KBM-7 (cell line): ENCODE measurements at places on chromosomes 13 and 19.

DNA sequence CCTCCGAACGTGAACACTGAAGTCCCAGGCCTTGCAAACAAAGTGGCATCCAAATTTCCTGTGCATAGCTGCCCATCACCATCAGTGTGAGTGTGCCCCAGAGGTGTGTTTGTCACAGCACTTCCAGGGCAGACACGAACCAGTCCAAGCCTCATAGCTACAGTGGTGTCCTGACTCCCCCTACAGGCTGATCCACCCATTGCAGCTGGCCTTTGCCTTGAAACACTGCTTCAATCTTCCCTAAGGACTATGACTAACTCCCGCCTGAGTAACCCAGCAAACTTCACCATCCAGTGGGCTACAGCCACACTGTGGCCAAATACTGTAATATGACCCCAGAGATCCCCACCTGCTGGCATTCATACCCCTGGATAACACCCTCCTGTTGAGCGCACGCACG is 3.9 kb downstream of the ZNF266 start:
- no peak for DNase-seq

DNA sequence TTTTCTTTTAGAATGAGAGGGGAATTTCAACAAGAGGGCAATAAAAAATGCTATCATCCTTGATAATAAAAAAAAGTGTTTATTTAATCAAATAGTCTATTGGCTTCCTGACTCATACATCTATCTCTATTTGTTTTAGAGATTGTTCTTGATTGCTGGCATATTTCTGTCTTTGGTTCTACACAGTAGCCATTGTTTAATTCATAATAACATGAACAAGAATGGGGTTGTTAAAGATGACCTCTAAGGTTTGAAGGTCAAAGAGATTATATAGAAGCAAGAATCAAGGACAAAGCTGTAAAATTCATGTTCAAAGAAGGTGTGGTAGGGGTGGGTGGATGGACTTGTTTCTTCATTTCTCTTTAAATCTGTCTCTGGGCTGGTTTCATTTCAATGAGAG is 166.0 kb upstream of the KLF12 start:
- no peak for DNase-seq

DNA sequence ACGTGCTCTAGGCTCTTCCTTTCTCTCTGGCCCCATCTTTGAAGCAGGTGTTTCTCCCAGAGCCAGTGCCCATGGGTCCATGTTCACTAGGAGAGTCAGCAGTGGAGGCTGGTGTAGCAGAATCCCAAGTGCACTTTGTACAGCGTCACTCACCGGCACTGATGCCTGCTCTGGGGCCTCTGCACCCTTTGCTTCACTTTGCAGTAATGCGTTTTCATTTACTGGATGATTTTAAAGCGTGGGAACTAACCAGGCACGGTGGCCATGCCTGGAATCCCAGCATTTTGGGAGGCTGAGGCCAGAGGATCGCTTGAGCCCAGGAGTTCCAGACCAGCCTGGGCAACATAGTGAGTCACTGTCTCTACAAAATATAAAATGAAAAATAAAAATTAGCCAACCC is 30.7 kb downstream of the SLC25A42 start:
- no peak for DNase-seq

DNA sequence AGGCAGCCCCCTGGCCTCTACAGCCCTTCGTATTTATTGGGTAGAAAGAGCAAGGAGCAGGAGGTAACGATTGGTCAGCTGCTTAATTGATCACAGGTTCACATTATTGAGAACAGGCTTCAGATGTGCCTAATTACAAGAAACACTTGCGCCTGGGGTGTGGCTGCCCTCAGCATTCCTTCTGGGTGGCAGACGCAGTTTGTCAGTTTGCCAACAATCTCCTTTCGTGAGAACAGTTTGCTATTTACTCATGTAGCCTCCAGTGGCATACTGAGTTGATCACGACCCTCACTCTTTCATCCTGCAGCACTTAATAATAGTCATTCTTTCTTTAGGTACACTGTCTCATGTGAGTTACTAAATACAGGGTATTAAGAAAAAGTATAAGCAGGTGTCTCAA is 985.6 kb downstream of the SLITRK5 start:
- DNase-seq, result no peak

GRCh38 chr13:34358811-34359513 is 541.0 kb downstream of the RFC3 start:
- DNase-seq, result no peak

GRCh38 chr19:48571378-48572162 is 19.6 kb downstream of the SULT2B1 start:
- DNase-seq, result no peak

DNA sequence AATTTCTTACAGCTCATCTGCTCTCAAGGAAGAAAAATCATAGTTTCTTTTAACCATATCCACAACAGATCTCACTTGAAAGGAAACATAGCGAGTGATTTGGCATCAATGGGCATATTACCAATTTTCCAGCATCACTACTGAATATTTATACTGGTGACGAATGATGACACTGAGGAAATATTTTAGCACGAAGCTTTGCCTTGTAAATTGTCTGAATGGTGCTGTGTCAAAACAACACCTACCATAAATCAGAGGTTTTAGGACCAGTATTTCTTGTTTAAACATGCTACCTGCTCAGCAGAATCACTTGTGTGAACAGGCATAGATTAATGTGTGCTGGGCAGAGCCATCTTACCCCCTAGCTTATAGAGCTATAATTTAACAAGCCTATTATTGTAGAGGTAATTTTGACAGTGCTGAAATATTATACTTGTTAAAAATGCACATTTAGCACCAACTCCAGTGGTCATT is 146.8 kb downstream of the ABCC4 start:
- DNase-seq, result no peak

DNA sequence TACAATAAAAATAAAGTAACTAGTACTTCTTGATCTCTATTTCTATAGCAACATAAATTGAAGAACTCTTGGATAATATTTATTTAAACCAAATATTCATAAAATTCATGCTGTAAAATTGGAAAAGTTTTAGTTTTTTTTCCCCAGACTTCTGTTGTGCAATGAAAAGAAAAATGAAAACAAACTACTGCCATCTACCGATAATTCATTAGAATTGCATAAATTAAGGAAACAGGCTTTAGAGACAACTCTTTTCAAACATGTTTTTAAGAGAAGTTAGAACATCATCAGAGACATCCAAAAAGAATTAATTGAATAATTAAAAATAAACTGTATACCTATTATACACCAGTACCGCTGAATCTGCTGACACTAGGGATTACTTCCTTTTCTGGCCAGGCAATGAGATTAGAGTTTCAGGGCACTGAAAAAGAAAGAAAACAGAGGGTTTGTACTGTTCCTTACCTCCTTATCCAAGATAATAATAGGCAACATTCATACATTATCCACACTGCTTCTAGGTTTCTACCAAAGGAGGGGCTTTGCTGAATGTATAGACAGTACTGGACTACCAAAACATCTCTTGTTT is 4.9 kb downstream of the CCDC122 start:
- peak; percentile 38 for DNase-seq

DNA sequence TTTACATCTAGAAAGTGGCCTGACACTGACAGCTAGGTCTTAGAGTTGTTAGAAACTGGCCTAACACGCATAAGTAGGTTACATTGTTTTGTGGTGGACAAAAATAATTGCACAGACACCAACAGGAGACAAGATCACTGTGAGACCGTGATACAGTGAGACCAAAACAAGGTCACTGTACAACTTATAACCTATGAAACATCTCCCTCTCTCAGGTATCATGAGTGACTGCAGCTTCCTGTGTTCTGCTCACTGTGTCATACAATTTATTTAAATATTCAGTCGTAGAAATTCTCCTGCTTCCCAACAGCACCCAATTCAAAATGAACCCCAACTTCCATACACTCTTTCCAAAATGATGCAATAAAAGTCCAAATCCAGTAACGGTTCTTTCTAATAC is 2165.2 kb downstream of the PCDH9 start:
- no peak for DNase-seq

GRCh38 chr13:26853323-26853722 is 92.7 kb upstream of the GPR12 start:
- DNase-seq, result no peak

GRCh38 chr13:87533776-87534175 is 137.4 kb upstream of the SLITRK5 start:
- no peak for DNase-seq

DNA sequence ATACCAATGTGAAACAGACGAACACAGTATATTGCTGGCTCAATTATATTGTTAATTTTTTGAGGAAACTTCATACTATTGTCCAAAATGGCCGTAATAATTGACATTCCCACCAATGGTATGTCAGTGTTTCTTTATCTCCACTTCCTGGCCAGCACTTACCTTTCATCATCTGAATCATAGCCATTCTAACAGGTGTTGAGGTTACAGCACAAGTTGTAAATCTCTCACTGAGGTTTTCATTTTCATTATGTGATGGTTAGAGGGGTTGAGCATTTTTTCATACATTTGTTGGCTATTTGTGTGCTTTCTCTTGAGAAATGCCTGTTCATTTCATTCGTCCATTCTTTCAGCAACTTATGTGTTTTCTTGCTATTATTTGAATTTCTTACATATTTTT is 824.0 kb downstream of the UQCRFS1 start:
- DNase-seq, result no peak

- no peak for DNase-seq
These were observed 1272.5 kb downstream of the OLFM4 start for GRCh38 chr13:54301085-54301484.

GRCh38 chr19:41427647-41428480 is 690 bp upstream of the B3GNT8 start:
- peak; percentile 91 for DNase-seq

DNA sequence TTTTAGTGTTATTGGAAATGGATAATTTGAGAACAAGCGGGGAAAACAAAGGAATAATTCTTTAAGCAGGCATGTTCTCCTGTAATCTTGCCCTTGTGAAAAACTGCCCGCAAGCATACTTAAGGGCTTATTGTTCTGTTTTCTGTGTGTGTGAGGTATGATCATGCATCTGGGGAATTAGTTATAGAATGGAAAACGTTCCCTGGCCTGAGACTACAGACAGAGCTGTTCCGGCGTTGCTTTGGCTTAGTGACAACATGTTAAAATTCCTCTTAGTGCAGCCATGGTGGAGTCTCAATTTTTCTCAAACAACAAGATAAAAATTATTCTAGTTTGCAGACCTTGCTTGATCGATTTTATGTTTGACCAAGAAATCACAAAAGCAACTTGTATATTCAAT is 560.2 kb upstream of the SPRY2 start:
- no peak for DNase-seq

DNA sequence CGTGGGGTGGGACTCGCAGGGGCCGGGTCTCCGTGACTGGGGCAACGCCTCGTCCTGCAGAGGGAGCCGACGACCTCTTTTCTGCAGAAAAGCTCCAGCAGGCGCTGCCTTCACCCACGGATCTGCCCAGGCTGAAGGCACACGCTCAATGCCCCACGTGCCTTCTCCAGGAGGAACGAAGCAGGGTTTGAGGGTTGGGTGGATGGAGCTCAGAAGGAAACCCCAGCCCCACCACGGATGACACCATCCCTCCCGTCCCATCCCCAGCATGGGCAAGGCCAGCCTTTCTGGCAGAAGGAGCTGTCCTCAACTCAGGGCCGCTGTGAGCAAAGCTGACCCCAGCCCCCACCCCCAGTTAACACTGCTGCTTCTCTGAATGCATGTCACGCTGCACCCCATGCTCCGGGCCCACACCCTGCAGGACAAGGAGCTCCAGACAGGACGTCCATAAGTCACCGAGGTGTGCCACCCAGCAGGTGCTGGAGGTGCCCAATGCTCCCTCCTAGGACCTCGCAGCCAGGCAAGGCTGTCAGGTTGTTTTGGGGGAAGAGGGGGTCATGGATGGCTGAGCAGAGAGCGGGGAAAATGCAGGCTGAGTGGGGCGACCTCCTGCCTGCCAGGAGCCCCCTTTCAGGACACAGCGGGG is 7.4 kb downstream of the C19orf25 start:
- peak; percentile 36 for DNase-seq

GRCh38 chr19:42419309-42419708 is 7.9 kb downstream of the LIPE start:
- DNase-seq, result no peak

- DNase-seq, result no peak
These were observed 14.9 kb upstream of the CYP2B6 start for GRCh38 chr19:40976134-40976533.

DNA sequence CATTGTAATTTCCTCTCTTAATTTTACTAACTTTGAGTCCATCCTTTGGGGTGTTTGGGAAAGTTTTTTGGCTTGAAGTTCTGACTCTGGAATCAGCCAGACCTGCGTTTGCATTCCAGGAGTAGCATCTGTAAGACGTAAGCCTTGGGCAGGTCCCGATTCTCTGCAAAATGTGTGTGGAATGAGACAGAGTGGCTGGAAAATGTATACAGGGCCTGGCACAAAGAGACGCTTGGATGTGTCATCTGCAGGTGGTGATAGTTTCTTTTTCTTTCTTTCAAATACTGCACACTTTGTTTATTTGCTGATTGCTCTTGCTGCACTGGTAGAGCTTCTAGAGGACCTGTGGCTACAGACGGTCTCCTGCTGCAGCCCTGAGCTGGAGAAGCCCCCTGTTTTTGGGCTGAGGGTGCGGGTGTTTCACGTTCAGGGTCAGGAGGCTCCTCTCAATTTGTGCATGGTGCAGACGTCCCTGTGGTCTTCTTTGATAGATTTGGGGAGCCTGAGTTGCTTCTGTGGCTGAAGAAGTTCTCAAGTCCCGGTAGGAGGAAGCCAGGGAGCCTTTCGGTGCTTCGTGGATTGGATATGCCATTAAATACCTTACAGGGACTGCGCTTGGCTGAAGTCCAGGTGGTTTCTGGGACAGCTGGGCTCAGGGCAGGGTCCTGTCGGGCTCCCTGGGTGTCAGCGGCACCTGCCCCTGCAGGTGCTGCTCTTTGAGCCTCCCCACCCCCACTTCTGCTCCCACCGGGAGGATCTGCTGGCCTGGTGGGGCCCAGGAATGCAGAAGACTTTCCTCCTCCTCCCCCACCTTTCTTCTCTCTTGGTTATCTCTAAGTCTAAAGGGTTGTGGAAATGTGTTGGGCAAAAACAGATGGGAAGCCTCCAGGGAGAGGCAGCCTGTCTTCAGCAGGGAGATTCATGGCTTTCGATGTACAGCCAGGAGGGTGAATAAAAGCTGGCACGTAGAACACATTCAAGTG is 44.0 kb upstream of the GAS6 start:
- no peak for DNase-seq

DNA sequence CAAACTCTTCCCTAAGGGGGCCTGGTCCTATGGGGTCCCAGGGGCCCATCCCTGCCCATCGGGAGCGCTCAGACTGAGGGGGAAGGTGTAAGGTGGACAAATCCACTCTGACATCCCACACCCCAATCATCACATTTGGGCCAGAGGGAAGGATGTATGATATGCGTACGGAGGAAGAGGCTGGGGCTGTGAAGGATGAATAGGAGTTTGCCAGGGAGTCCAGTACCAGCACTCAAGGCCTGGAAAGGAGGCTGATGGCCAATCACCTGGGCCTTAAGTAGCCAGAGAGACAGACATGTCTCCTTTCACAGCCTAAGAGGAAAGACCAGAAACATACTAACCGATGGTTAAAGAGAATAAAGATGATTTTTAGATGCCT is 14.9 kb downstream of the TJP3 start:
- no peak for DNase-seq
